ENCODE measurements at places on chromosomes 6 and 20. TPM values are rescaled to one million over a fixed set of nuclear protein-coding genes. Genes with fewer than 3 reads are reported as not detected.

GRCh38 chr6:16839631-16840179, 78.4 kb upstream of the ATXN1 start:
- no peak overlapping the region for H3K27ac ChIP-seq
- no peak for DNase-seq
- H3K4me3 ChIP-seq, result no peak overlapping the region
- no peaks in the 10 kb centered on the region for H3K36me3 ChIP-seq

LINC00237 gene
- total RNA-seq, result not detected

OTOR gene
- not detected for total RNA-seq

DNA sequence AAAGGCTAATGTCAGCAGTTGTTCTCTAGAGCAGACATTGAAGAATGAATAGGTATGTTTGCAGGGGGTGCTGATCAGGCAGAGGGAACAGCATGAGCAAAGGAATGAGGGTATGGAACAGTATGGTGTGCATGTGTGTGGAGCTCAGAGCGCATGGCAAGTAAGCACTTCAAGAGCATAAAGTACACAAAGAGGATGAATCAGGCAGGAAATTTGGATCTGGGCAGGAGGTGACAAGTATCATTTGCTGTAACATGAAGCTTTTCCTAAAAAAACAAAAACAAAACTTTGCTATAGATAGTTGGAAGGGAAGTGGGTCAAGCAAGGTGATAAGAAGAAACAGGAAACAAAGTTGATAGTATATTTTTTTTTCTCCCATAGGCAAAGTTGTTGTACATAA, 746.8 kb downstream of the HDGFL1 start:
- H3K27ac ChIP-seq, result no peak overlapping the region
- H3K4me1 ChIP-seq, result no peaks in the 10 kb centered on the region
- DNase-seq, result no peak
- H3K36me3 ChIP-seq, result no peaks in the 10 kb centered on the region
- H3K27me3 ChIP-seq, result no peaks in the 10 kb centered on the region

- DNase-seq, result no peak
- no peaks in the 10 kb centered on the region for H3K27me3 ChIP-seq
- H3K4me1 ChIP-seq, result no peaks in the 10 kb centered on the region
- no peak overlapping the region for H3K4me3 ChIP-seq
- no peaks in the 10 kb centered on the region for H3K36me3 ChIP-seq
- no peak overlapping the region for H3K27ac ChIP-seq
These were observed 17.4 kb upstream of the RAB32 start for GRCh38 chr6:146526192-146526591.

- H3K4me1 ChIP-seq, result no peaks in the 10 kb centered on the region
- DNase-seq, result no peak
- H3K27me3 ChIP-seq, result no peaks in the 10 kb centered on the region
- H3K36me3 ChIP-seq, result no peaks in the 10 kb centered on the region
These were observed 146.6 kb downstream of the ANKRD60 start for GRCh38 chr20:58081846-58082245.

Data from Panc1 (cell line).